ENCODE measurements at places on chromosomes 4 and X.

GRCh38 chr4:113784497-113785250, 23.1 kb upstream of the CAMK2D start:
- DNase-seq = no peak

DNA sequence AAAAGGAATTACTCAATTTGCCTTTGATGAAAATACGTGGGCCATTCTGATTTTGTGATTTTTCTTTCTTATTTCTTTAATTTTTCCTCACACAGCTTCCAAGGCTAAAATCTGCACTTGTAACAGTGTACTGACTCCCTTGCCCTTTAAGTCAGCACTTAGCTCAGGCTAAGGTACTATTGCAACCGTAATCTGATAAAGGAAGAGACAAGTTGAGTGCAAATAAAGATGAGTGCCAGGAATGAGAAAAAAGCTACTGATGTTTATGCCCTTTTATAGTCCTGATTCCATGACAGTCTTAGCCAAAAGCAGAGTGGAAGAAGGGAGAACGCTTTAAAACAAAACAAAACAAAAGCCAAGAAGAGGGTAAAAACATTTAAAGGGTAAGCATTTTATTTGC, 6.0 kb downstream of the DMD start:
- DNase-seq = no peak

GRCh38 chr4:67522851-67523671, 22.2 kb downstream of the CENPC start:
- no peak for DNase-seq

DNA sequence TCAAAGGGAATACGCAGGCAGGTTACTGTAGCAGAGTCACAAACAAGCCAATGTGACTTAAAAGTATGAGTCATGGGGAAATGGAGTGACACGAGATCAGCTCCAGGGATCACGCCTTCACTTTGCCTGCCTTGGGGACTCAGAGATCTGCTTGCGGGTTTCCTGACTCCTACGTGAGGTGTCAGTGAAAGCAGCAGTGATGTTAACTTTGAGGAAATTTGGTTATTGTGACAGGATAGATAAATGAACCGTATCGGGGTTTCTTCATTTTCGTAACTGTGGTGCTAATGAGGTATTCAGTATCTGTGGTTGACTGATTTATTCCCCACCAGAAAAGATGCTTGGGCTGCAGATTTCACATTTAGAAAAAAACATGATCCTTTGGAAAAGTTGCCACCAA, 383.3 kb upstream of the ZFP42 start:
- DNase-seq = no peak

DNA sequence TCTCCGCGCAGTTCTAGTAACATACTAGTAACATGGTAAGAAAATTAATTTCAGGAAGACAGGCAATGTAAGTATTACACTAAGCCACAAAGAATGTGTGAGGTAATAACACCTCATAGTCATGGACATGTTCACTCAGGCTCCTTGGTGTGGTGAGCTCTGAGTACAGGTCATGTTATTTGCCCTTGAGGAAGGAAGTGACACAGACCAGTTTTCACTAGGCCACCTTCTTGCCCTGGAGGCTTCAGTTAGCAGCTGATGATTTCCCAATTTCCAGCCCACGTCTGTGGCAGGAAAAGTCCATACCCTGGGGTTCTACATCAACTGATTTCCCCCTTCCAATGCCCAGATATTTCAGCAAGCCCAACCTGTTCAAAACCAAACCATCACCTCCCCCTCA, 6.7 kb downstream of the APOO start:
- DNase-seq = no peak

- DNase-seq = no peak
These were observed 127.9 kb downstream of the ZNF330 start for GRCh38 chr4:141348573-141348972.

- DNase-seq = no peak
These were observed 127.0 kb upstream of the GATB start for GRCh38 chr4:151887816-151888180.

GRCh38 chr4:76499461-76499860, 64.4 kb downstream of the SHROOM3 start:
- DNase-seq = no peak

GRCh38 chr4:181017038-181017437, 1226.2 kb upstream of the TENM3 start:
- no peak for DNase-seq

- no peak for DNase-seq
These were observed 362.4 kb downstream of the MID1IP1 start for GRCh38 chrX:39163581-39164126.

DNA sequence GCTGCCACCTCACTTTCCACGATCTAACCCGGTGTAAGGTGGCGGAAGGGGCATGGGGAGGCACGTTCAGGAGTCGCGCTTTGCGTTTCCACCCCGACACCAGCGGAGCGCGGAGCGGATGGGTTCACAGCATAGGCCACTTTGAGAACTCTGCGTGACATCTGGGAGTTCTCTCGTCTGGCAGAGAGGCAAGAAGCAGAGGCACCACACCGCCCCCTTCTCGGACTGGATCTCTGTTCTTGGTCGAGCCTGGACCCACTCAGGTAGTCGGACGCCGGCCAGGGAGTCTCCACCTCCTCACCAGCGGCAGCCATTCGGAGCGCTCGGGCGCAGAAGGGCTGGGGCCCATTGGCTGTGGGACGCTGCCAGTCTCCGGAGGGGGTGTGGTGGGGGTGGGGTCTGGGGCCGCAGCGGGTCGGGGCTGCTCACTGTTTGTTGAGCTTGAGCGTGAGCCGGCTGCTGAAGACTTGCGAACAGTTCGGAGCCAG, at the start of gene DACH2:
DACH2 (plus strand) TSS at position 428 of the 488 bp plus-strand sequence.
- no peak for DNase-seq

DNA sequence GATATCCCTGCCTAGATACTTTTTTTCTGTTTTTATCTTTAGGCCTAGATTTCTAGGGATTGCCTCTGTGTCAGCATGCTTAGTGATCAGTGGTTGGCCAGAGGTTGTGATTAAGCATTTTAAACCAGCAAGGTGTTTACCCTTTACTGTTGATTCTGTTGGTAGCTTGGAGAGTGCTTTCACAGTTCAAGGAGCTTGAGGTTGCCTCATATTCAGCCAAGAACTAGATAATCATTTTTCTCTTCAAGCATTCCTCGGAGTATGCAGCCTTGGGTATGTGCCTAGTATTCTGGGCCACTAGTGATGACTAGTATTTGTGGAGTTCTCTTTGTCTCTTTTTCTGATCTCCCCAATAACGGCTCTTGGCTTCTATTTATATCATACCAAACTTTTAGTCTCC, 20.4 kb downstream of the APOOL start:
- no peak for DNase-seq

- no peak for DNase-seq
These were observed 29.8 kb upstream of the STOX2 start for GRCh38 chr4:183875251-183875825.

- DNase-seq = no peak
These were observed 41.4 kb downstream of the CLCN3 start for GRCh38 chr4:169661761-169662160.

DNA sequence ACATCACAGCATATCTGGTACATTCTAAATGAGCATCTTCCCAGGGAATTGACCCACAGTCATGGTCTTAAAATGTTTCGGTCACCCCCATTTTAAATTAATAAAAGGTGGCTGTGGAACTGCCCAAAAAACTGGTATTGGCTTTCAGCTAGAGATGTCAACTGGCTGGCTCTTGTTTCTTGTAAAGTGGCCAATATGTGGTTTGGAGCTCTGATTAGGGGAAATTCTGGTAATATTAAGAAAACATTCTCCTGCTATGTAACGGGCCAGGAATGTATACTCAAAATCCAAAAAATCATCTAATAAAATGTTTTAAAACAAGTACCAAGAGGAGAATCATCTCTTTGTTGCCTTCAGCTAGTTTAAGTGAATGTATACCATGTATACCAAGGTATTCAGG, 62.0 kb upstream of the VCX2 start:
- DNase-seq = no peak

DNA sequence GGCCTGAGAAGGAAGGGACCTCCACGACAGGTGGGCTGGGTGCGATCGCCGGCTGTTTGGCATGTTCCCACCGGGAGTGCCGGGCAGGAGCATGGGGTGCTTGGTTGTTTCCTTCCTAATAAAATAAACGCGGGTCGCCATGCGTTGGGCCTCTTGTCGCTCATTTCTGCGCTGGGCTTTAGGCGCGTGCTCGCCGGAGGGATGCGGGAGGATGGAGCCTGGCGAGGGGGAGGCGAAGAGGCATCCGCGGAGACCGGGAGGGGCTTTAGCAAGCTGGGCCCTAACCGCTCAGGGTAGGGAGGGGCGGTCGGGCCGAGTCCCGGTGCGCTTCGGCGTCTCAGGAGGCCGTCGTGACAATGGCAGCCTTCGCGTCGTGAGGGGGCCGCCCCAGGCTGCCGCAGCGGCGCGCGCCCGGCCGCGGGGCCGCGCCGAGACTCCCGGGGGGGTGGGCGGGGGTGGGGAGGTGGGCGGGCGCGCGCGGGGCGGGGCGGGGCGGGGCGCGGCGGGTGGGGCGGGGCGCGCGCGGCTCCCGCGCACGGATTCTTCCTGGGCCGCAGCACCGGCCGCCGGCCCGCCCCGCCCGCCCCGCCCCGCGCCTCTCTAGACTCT, 476 bp upstream of the GDI1 start:
- DNase-seq = no peak

GRCh38 chr4:46274717-46275116, 115.2 kb downstream of the GABRA2 start:
- no peak for DNase-seq

- DNase-seq = no peak
These were observed 44.0 kb downstream of the ZNF518B start for GRCh38 chr4:10413177-10413576.

GRCh38 chr4:41144812-41145211, 69.5 kb downstream of the APBB2 start:
- DNase-seq = no peak

GRCh38 chr4:185305979-185306442, 89.7 kb downstream of the LRP2BP start:
- no peak for DNase-seq

GRCh38 chr4:76601791-76602190, 166.8 kb downstream of the SHROOM3 start:
- DNase-seq = no peak

GRCh38 chr4:1756079-1756478, 34.8 kb downstream of the TACC3 start:
- DNase-seq = no peak

DNA sequence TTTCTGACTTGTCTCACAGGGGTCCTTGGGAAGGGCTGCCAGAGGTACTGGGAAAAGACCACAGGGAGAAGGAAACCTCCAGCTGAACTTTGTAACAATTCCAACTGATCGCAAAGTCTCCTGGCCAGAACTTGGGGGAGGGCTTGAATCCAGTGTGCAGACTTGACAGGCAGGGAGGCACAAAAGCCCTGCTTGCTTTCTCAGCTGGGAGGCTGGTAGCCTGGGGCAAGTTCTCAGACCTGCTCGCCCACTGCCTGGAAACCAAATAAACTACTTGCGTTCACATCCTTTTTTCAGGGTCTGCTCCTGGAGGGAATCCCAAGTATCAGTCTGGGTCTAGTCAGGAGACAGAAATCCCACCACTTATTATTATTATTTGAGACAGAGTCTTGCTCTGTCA, 48.0 kb upstream of the CASK start:
- no peak for DNase-seq

- no peak for DNase-seq
These were observed 52.8 kb downstream of the LCORL start for GRCh38 chr4:17968721-17969120.

Data from stimulated activated CD8-positive, alpha-beta memory T cell treated with anti-CD3 and anti-CD28 coated beads, Interleukin-4, amount 100 ng/mL, for 1 hour (primary cell).